ENCODE measurements at places on chromosomes 12 and 14. TPM values are rescaled to one million over a fixed set of nuclear protein-coding genes. Genes with fewer than 3 reads are reported as not detected.

DNA sequence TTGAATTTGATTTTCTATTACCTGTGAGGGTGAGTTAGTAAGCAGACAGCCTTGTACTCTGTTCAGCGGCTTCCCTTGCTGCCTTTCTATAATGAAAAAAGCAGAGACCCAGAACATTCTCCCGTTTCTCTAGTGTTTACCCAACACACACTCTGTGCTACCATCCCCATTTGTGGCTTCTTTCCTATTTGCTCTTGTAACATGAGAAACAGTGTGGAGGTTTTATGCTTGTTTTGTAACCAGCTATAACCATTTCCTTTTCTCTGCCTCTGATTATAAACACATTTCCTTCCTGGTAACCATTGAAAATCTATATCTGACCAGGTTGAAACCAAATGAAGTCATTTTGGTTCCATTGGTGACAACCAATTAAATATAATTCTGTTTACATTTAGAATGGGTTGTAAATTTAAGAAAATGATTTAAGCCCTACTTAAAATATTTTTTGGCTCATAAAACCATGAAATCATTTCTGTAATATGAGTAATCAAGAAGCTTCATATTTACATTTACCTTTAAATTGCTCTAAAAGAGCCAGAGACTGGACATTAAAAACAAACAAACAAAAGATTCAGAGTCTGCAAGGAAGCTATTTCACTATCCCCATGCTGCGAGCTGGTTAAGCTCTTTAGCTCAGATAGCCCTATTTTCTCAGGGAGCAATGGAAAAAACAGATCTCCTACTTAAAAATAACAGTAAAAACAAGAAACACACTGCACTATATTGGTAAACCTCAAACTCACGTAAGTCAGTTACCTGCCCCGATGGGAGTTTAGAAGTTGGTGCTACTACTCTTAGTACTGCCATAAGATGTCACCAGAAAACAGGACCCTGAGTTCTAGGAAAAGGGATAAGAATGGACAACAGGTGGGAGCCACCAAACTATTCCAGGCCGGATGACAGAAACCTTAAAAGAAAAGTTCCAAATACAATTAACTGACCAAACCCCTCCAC, 206.5 kb upstream of the EEA1 start:
- no peak overlapping the region for H3K4me3 ChIP-seq
- no peak for DNase-seq
- no peaks in the 10 kb centered on the region for H3K27me3 ChIP-seq
- H3K27ac ChIP-seq, result no peak overlapping the region

GRCh38 chr12:9208229-9208628, at the start of gene PZP:
TSS of gene PZP (minus strand) at chr12:9208395. CDS start at chr12:9208341, 54 bp downstream.
- H3K4me3 ChIP-seq, result no peak within 1 kb of the TSS
- no peaks in the 10 kb centered on the region for H3K27me3 ChIP-seq
- no peak within 1 kb of the TSS for H3K27ac ChIP-seq
- H3K36me3 ChIP-seq, result no peaks in the 10 kb centered on the region
- no peak for DNase-seq

The SMOC1 gene
- 0.46 TPM for total RNA-seq

DNA sequence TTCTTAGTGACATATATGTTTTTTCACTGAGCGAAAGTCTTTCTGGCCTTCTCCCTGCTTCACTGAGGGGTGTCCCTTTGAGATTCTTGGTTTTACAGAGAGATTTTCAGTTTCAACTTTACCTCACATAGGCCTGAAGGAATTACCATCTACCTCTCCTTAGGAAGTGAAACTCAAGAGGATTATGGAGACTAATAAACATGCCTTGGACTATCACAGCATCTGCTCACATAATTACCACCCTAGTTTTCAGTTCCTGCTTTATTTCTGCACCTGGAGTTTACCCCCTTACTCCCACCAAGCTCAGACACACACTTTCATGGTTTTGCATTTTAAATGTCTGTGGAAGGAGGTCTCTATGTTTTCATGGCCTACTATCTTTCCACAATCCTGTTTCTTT, 118.3 kb upstream of the SCAF11 start:
- no peaks in the 10 kb centered on the region for H3K27me3 ChIP-seq
- DNase-seq, result no peak
- H3K36me3 ChIP-seq, result no peaks in the 10 kb centered on the region
- no peaks in the 10 kb centered on the region for H3K4me1 ChIP-seq
- no peak overlapping the region for H3K4me3 ChIP-seq

- H3K4me1 ChIP-seq, result no peaks in the 10 kb centered on the region
- H3K27ac ChIP-seq, result no peak overlapping the region
- H3K4me3 ChIP-seq, result no peak overlapping the region
- H3K36me3 ChIP-seq, result no peaks in the 10 kb centered on the region
- no peak for DNase-seq
Observed at GRCh38 chr14:59890676-59891075, 20.1 kb upstream of the RTN1 start.

DNA sequence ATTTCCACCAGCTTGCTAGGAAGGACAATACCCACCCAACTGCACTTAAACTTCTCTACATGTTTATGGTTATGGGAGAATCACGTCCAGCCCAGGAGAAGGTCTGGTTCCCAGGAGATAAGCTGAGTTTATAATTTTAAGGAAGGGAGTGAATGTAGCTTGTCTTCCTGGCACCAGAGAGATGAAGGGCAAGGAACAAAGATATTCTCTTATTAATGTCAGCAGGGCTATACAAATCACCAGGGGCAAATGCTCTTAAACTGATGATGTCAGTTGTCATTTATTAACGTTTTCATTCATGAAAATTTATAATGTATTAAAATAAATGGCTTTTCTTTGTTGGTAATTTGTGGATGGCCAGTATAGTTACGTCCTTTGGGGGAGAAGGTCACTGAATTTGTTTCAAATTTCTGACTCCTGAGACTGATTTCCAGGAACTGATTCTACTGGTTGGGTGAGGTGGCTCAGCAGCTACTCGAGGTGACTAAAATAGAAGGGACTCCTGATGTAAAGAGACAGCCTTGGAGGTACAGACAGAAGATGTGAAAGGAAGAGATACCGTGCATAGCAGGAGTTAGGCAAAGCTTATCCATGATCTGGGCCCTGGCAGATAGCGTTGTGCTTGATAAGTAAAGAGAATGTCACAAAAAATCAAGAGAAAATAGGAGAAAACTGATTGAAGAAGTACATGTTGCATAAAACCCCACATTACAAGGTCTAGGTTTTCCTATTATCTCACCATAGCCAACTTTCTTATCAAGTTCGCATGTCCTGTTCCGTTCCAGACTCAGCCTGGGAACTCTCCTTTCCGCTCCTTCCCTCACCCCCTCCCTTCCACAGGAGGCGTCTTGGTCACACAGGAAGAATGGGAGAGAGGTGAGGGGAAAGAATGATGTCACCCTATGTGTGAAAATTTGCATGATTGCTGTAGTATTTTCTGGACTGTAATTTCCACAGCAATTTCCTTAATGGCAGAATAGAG, 367.1 kb upstream of the FAR2 start:
- H3K27ac ChIP-seq, result no peak overlapping the region
- no peak for DNase-seq

Measured in Panc1 (cell line).